GM06990 (cell line): ENCODE measurements at places on chromosomes 12 and 14.

GRCh38 chr14:61894452-61895077 is 132.3 kb downstream of the SNAPC1 start:
- no peak for DNase-seq

- DNase-seq, result peak; percentile 50
Measured at GRCh38 chr12:27534060-27534764, 10.2 kb downstream of the PPFIBP1 start.

- no peak for DNase-seq
Measured at GRCh38 chr12:4251216-4251891, 22.2 kb upstream of the CCND2 start.

DNA sequence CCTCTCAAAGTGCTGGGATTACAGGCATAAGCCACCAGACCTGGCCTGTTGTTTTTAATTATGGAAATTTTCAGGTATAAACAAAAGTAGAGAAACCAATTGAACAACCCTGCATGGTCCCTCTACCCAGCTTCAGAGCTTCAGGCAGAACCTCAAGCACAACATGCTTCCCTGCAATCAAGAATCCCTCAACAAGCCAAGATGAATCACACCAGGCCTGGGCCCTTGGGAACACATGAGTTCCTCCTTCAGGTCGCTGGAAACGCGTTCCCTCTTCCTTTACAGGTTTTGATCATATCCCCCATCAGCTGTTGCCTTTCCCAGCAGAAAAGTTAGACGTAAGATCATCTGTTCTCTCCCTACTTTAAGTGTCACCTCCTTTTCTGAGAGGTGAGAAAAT is 20.5 kb upstream of the CORO1C start:
- DNase-seq, result no peak

GRCh38 chr12:84946753-84947152 is 34.2 kb upstream of the SLC6A15 start:
- no peak for DNase-seq

- no peak for DNase-seq
Measured at GRCh38 chr14:101808020-101808641, 46.6 kb downstream of the PPP2R5C start.

DNA sequence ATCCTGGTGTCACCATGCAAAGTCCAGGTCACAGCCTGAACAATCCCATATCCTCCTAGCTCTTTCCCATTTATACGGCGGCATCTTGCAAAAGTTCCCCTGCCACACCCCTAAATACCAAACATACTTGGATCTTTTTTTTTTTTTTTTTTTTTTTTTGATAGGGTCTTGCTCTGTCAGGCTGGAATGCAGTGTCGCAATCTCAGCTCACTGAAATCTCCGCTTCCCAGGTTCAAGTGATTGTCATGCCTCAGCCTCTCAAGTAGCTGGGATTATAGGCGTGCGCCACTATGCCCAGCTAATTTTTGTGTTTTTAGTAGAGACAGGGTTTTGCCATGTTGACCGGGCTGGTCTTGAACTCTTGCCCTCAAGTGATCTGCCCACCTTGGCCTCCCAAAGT is 451.3 kb downstream of the GLT1D1 start:
- no peak for DNase-seq

DNA sequence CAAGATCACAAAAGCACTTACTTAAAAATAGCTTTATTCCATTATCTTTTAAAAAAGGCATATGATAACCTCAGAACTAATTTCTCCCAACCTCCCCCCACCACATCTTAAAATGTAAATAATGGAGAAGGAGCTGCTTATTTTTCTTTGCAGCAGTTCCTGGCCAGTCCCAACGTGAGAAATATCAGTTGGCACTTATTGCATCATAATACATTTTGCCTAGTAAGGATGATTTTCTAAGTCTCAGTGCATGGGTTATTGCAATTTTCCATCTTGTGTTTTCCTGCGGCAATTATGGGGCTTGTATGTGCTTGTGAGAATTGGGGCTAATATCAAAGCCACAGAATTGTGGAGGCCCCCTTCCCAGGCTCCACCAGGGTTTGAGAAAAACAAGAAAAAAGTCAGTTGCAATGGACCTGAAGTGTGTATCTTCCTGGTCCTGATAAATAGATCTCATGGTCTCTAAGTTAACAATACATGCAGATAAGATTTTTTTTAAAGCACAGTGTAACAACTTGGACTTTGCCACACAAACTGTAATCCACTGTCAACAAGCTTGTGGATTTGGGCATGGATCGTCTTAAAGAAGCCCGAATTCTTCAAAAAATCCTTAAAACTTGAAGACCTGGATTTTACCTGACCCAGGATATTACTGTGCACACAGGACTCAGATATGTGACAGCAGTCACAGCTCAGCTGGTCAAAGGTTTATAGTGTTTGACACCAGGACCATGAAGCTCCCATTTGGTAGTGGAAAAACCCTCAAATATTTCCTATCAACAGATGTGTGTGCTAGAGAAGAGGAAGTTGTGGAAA is 2.8 kb upstream of the WSB2 start:
- DNase-seq, result no peak

DNA sequence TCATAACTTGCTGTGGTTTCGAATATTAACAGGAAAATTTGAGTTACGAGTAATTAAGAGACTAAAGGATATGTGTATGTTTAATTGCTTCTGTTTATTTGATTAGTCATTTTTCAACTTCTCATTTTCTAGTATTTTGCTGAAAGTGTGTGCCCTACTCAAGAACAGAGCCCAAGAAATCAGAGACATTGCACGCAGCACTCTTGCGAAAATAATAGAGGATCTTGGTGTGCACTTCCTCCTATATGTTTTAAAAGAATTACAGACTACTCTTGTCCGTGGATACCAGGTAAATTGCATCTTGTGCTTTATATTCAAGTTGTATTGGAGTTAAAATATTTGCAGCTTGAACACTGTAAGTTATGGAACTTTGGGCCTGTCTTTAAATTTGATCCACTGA is 50.8 kb downstream of the ARL1 start:
- DNase-seq, result no peak

DNA sequence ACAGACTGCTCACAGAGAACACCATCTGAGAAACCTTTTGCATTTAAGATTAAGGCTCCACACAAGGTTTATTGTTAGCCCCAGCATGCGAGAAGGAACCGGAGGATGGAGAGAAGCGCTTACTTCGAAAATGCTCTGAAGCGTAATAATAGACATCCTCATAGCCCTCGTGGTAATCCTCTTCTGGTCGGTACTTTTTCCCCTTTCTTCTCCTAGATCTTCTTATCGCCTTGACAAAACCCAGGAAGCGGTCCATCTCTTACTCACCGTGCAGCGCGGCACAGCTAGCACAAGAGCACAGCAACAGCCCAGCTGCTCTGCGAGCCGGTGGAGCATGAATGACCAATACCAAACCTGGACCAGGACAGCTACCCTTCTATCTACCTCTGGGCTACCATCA is 125.1 kb upstream of the GRIP1 start:
- no peak for DNase-seq

DNA sequence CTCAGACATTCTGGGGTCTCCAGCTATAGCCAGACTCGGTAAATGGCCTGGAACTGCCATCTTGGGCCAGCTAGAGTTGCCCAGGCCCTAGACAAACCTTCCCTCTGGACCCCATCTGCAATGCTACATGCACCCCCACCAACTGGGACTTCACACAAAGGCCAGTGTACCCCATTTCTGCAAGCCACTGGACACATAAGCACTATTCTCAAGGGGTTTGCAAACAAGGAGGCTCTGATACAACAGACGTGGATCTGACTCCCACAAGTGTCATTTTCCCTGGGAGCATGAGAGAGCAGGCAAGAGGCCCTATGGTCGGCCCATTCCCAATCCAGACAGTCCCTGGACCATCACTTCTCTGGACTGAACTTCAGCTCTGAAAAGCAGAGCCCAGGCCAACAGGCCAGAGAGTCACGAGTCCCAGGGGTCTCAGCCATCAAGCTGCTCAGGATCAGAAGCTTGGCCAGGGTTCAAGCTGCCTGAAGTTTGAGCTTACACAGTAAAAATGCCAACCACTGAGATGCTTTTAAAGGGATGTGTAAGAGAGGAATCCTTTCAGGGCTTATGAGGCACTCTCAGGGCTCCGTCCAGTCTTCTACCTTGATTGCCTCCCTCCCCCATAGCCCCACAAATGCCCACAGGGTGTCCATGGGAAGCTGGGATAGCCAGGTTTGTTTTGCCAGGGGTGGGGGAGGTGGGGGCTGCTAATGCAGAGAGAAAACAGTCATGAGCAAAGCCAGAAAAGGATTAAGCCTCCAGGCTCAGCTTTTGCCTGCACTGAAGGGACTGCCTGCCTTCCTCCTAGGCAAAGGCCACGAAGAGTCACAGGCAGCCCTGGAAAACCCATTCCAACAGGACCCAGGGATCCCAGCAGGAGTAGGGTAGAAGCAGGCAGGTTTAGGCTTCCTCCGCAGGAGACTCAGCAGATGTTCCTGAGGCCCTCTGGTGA is 31.7 kb upstream of the PNMA1 start:
- no peak for DNase-seq

DNA sequence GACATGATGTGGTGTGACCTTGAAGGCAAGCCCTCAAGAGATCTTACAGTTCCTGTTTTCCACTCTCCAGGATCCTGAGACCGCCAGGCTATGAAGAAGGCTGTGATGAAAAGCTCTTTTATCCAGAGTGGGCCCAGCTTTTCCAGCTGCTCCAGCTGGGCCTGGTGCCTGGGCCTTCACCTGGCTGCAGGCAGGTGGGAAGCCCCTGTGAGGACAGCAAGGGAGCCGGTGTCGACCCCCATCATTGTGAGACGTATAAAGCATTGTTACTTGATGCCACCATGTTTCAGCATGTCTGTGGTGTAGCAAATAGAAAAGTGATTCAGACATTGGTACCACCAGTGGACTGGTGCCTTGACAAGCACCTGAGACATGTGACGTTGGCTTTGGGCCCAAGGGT is 190.2 kb downstream of the KIF26A start:
- no peak for DNase-seq

- DNase-seq, result no peak
Measured at GRCh38 chr12:44837114-44837755, 38.9 kb downstream of the NELL2 start.

- no peak for DNase-seq
Measured at GRCh38 chr12:27521066-27521465, 2.9 kb upstream of the PPFIBP1 start.

GRCh38 chr12:89154743-89155499 is 197.4 kb downstream of the DUSP6 start:
- no peak for DNase-seq

- no peak for DNase-seq
Measured at GRCh38 chr12:116832353-116832752, 48.9 kb downstream of the HRK start.

- no peak for DNase-seq
Measured at GRCh38 chr12:93153321-93153720, 224.2 kb upstream of the EEA1 start.

GRCh38 chr12:72448089-72448488 is 175.9 kb downstream of the TRHDE start:
- DNase-seq, result no peak

GRCh38 chr12:12367482-12367998 is 10.7 kb downstream of the BORCS5 start:
- no peak for DNase-seq

DNA sequence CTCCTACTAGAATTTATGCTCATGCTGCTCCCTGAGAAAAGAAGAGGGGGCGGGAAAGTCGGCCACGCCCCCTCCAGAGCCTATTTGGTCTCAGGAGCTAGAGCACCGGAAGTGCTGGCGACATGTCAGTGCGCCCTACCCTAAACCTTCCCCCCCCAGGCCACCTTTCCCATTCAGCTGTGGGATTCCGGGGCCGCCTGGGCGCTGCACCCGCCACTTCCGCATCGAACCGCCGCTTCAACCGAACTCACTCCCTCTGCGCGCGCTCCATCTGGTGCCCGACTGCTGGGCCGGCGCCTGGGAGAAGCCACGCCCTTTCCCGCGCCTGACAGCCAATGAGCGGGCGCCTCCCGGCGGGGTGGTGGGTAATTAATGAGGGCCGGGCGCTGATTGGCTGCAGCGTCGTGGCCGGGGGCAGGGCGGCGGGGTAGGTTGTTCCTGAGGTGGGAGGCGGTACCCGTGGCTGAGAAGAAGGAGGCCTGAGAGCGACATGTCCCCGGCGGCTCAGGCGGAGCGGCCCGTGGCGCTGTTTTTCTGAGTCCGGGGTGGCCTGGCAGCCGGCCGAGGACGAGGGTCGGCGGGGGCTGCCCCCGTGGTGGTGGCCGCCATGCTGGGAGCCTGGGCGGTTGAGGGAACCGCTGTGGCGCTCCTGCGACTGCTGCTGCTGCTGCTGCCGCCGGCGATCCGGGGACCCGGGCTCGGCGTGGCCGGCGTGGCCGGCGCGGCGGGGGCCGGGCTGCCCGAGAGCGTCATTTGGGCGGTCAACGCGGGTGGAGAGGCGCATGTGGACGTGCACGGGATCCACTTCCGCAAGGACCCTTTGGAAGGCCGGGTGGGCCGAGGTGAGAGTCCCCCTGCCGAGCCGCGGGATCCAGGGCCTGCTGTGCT is at the start of gene MLEC:
MLEC (plus strand) TSS at position 460 of the 888 bp plus-strand sequence; CDS start at position 608, 148 bp downstream.
- peak; percentile 99 for DNase-seq

DNA sequence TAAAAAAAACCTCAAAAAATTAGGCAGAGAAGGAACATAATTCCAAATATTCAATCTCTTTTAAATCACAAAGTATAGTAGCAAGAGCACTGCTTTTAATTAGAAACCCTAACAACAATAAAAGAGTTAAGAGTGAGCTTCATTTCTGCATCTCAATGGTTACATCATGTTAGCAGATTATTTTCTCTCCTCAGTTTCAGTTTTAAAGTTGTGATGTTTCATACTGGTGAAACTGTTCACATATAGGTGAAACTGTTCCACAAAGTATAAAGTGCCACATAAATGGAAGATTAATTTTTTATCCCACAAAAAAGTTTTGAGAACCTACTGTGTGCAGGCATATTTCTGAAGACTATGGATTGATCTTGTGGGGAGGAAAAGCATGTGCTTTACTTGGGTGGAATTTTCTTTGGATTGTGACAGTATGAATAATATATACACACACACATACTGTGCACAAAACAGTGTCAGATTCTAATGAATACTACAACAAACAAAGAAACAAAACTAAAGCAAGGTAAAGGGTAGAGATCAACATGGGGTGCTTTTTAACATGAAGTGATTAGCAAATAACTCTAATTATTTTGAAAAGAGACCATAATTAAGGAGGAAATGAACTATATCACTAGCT is 17.1 kb downstream of the LUM start:
- DNase-seq, result no peak

- DNase-seq, result no peak
Measured at GRCh38 chr14:59905188-59905587, 14.8 kb upstream of the LRRC9 start.

DNA sequence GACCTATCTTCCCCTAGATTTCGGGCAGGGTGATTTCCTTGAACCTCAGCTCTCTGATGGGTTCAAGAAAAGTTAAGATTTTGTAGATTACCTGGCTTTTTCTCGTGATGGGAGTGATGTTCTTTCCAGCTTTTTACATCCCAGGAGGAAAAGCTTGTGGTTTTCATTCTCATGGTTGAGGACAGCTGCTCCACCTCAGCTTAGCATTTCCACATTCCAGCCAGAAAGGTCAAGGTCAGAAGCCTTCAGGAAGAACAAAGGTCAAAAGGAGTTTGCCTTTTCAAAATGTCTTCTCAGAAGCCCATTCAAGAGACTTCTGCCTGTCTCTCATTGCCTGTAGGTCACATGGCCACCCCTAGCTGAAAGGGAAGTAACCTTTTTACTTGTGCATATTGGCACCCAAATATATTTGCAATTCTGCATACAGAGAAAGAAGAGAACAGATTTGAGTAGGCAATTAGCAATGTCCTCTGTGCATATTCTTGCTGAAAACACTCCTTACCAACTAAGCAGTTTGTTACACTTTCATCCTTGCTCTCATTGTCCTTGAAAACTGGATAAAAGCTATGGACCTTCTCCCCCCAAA is 6.6 kb upstream of the ADGRD1 start:
- DNase-seq, result no peak
